Midbrain (tissue), 1 donor: ENCODE measurements at places on chromosomes 2 and 18.
A peak's percentile ranks its signal among the peaks of the same experiment; 100 is the strongest.

GRCh38 chr2:176107731-176108181, 676 bp downstream of the HOXD11 start:
- DNase-seq, result no peak

DNA sequence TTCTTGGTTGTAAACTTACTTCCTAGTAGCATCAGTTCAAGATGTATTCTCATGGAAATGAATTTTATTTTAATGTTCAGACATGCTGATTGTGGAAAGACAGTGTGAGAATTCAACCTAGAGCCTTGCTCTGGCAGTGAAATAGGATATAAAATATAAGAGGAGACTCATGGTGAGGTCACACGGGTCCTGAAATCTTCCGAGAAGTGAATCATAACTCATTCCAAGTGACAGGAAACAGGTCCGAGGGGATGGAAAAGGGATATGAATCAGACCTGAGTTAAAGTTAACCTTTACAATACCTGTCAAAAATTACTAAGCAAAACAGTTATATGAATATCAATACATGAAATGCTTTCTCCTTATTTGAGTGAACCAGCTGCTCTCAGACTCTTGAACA, 185.2 kb upstream of the LRRTM1 start:
- no peak for DNase-seq

GRCh38 chr2:209806318-209806717, 34.7 kb downstream of the UNC80 start:
- no peak for DNase-seq

DNA sequence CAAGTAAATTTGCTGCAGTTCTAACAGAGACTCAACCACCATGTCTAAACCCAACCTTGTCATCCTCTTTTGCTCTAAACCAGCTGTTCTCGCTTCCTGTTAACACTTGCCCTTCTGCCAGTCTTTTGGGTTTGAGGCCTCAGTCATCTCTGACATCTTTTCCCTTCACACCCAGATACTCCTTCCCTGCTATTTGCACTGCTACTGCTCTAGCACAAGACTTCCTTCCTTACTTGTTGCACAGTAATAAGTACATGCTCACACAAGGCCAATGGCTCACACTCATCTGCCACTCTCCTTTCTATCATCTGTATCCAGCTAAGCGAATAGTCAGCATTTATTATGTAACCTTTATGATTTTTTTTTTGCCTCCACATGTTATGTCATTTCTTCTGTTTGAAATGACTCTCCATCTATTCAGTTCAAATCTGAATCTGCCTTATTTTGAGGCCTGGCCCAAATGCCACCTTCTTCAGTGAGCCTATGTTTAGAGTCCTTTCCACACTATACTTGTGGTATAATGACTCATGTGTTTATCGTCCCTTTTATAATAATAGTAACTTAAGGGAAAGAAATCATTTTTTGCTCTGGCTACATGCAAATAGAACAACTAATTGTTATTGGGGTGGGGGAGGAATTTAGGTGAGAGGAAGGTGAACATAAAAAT, 22.5 kb upstream of the CDKL4 start:
- DNase-seq, result no peak

GRCh38 chr18:25042641-25043051, 309.3 kb downstream of the ZNF521 start:
- DNase-seq, result no peak

- no peak for DNase-seq
Observed at GRCh38 chr18:2840521-2840920, 6.3 kb upstream of the EMILIN2 start.

DNA sequence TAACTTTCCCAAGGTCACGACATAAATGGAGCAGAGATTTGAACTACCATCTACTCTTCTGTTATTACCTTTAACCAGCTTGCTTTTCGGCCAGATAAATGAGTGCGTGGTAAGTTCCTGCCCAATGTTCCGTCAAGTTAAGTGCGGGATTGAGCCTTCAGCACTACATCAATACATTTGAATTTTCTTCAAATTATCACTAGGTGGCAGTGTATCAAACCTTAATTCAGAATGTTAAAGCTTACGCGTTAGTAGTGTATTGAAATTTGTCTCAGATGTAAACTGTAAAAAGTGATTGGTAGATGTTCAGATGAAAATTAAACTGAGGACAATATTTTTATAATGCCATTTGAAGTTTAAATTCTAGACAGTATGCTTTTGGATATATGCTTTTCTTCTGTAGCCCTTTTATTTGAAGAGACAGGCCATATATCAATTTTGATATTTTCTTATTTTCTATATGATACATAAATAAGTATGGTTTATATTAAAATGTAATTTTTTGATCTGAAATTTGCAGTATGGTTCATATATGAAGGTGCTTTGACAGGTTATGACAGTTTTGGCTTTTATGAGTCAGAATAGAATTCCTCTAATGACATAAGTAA, 681.3 kb downstream of the ADCYAP1 start:
- DNase-seq, result no peak

DNA sequence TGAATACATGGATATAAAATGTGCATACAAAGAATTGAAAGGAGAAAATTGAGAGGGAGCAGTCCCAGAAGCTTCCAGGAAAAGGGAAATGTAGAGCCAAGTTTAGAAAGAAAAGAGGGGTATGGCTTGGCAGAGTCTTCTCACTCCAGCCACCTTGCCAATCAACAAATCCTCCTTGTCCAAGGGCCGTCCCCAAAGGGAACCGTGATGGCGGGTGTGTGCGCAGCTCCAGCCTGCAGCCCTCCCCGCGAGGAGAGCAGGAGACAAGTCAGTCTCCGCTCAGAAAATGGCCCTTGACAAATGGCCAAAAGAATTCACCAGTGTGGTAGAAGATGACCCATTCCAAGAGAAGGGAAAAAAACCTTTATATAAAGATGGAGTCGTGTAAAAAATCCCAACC, 448.3 kb upstream of the POU3F3 start:
- no peak for DNase-seq

DNA sequence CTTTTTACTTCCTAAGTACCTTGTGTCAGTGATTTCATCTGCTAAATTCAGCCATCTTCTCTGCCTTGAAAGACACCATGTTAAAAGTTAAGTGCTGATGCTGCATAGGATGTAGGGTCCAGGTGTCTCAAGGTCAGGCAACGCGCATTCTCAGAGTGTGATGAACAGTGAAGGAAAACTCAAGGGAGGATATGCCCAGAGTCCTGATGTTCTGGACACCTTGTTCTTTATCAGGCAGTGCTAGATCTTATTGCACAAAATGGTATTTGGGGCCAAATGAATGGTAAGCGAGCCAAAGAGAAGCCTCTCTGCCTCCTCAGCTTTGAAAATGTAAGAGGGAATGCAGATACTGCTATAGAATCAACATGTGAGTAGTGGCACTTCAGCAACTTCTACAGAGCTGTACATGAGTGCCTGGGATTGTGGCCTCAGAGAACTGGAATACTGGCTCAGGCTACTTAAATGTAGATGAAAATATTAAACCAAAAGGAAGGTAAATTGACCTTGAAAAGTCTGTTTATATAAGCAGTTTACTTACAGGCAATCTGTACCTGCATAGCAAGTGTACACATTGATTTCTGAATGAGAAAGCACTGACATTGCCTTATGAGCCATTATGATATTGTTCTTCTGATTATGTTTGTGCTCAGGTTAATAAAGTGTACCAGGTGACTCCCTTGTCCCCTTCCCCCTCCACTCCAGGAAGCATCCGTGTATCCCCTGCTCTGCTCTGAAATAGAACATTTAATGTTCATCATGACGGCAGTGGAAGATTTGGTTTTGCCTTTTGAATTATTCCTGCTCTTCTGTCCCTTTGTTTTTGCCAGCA, 86.7 kb upstream of the RANBP2 start:
- DNase-seq, result no peak

- no peak for DNase-seq
Observed at GRCh38 chr2:201448701-201449100, 2.6 kb downstream of the TRAK2 start.

DNA sequence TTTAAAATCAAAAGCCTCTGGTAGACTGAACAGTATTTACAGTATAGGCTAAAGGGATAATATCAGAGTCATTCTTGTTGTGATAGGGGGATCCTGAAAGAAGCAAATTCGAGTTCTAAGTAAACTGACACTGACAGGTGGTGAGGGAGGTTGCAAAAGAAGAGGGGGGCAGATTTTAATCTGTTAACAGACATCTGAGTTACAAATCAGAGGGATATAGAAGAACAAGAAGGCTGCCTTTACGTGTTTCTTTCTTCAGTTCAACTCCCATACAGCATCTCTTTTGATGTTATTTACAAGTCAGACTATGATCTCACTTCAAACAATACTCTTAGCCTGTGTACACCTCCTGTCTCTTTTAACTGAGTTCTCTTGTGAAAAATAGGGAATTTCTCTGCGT, 16.3 kb upstream of the ITGA4 start:
- DNase-seq, result no peak

DNA sequence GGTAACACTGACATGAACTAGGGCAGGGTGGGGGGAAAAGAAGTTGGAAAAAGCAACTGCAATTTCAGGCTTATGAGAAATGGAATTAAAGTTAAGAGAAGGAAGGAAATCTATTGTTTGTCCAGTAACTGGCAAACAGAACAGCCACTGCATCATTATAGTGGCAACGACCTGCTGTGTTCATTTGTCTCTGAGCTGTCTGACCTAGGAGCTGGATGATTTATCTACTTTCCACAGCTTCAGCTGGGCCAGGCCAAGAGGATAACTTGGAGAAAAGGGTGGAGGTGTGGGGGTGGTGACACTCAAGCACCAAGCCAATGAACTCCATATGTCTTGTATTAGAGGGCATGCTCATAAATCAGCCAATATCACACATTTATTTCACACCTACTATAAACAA, 291.5 kb upstream of the KLHL29 start:
- DNase-seq, result no peak

- no peak for DNase-seq
Observed at GRCh38 chr2:85410584-85411404, 628 bp upstream of the CAPG start.

GRCh38 chr18:66110607-66111006, 359.8 kb downstream of the CDH7 start:
- DNase-seq, result no peak

GRCh38 chr2:85444629-85445172, 26.2 kb downstream of the SH2D6 start:
- no peak for DNase-seq

DNA sequence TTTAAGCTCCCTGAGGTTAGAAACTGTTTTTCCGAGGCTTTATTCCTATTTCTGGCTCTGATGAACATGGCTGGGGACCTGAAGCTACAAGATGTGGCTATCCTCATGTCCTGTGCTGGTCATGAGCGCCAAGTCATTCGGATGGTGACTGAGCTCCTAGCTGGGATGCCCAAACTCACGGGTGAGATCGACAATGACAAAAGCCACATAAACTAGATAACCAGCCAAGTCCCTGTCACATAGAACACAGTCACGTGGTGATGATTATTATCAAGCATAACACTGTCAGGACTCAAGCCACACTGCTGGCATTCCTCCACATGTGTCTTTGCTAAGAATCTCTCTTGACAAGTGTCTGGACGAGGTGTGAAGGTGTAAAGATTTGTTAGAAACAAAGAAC, 274.9 kb downstream of the CLIP4 start:
- no peak for DNase-seq

DNA sequence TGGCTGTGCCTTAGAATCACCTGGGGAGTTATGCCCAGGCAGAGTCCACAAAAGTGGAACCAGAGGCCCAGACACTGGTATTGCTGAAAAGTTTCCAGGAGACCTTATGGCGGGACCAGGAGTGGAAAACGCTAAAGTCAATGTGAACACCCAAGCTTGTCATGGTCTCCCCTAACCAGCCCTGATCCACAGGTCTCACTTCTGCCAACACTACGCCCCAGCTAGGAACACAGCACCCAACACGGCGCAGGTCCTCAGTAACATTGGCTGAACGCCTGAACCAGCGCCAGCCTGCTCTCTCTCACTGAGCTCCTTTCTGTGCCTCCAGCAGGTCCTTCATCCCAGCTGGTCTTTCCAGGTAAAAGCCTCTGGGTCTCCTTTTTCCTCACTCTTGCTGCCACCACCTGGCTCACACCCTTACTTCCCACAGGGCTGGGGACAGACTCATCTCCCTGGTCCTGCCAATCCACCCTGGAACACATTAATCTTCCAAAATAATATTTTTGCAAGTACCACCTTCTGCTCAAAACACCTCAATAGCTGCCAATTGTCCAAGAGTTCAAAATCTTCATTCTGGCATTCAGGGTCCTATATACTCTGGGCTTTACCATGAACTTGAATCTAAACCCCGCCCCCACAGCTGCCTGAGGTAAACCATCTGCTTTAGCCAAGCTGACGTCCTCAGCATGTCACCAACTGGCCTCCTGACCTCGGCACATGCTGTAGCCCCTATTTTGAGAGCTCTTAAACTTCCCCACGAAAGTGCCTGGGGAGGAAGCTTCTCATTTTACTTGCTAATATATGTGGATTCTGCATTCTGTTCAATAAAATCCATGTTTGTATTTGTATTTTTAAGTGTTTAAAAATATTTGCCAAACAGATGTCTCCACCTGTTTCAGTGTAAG, 34.6 kb downstream of the ADCY3 start:
- DNase-seq, result no peak

- no peak for DNase-seq
Observed at GRCh38 chr2:33047939-33048338, 101.2 kb downstream of the LTBP1 start.

GRCh38 chr18:57441071-57441794, 6.1 kb downstream of the ONECUT2 start:
- no peak for DNase-seq

DNA sequence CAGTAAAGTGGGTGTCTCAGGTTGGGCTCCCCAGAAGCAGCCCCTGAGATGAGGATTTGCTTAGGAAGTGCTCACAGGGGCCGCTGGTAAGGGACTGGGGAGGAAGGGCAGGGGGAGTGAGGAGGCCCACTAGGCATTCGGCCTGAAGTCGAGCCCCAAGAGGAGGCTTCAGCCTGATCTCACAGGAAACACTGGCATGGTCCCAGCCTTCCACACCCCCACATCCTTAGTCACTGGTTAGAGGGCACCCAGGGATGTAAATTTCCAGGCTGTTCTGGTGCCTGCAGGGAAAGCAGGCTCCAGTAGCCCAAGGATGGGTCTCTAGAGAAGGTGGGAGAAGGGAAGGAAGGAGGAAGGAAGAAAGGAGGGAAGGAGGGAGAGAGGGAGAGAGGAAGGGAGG, 22.4 kb upstream of the KCNK3 start:
- no peak for DNase-seq

DNA sequence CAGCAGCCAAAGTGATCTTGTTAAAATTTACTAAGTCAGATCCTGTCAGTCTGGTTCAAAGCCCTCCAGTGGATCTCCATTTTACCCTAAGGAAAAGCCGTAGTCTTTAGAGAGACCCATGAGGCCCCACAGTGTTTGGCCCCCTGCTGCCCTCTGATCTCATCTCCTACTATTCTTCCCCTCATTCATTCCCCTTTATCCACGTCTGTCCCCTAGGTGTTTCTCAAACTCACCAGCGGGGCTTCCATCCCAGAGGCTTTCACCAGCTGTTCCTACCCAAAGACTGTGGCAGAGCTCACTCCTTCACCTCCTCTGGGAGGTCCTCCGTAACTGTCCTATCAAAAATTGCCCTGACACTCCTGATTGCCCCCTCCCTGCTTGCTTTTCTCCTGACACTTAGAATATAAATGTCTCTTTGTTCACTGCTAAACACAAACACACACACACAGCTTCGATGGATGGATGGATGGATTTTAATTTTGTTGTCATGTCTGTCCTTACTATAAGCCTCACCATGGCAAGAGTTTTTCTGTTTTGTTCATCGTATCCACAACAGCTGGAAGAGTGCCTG, 26.1 kb downstream of the LIMS1 start:
- DNase-seq, result peak; percentile 32
